Upper lobe of right lung (tissue), 1 donor: ENCODE measurements at places on chromosomes 4 and X. TPM values are rescaled to one million over a fixed set of nuclear protein-coding genes. Genes with fewer than 3 reads are reported as not detected.

GRCh38 chrX:554271-554670 is 76.3 kb upstream of the SHOX start:
- H3K4me3 ChIP-seq, result no peak overlapping the region
- no peaks in the 10 kb centered on the region for H3K36me3 ChIP-seq
- no peaks in the 10 kb centered on the region for H3K27me3 ChIP-seq

- H3K27me3 ChIP-seq, result no peaks in the 10 kb centered on the region
- no peaks in the 10 kb centered on the region for H3K36me3 ChIP-seq
- no peak overlapping the region for H3K4me3 ChIP-seq
These were observed 128.7 kb downstream of the GABRB1 start for GRCh38 chr4:47160095-47160494.

Gene TACR3
- not detected for total RNA-seq

DNA sequence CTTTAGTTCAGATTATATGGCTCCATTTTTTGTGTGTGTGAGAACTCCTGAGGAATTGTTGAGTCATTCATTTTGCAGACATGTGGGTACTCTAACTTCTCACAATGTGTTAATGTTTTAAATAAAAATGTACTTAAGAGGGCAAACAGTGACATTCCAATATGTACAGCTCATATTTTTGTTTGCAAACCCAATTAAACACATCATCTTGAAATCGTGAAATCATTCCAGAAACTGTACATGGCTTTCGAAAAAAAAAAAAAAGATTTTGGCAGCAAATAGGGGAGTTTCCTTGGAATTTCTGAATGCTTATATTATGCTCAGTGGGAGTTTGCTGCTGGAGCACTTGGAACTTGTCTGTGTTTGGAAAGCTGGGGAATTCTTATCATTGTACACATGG is 85.0 kb downstream of the HPGD start:
- no peaks in the 10 kb centered on the region for H3K4me1 ChIP-seq
- no peak overlapping the region for H3K4me3 ChIP-seq
- H3K27me3 ChIP-seq, result no peaks in the 10 kb centered on the region
- H3K36me3 ChIP-seq, result no peaks in the 10 kb centered on the region
- no peak for DNase-seq

Gene AKAP4
- not detected for total RNA-seq

Gene VEGFD
- 80.1 TPM for total RNA-seq

GRCh38 chr4:104818579-104818978 is 323.9 kb upstream of the CXXC4 start:
- no peaks in the 10 kb centered on the region for H3K27me3 ChIP-seq
- H3K4me1 ChIP-seq, result no peaks in the 10 kb centered on the region
- no peaks in the 10 kb centered on the region for H3K36me3 ChIP-seq
- no peak for DNase-seq
- no peak overlapping the region for H3K27ac ChIP-seq
- H3K4me3 ChIP-seq, result no peak overlapping the region

DNA sequence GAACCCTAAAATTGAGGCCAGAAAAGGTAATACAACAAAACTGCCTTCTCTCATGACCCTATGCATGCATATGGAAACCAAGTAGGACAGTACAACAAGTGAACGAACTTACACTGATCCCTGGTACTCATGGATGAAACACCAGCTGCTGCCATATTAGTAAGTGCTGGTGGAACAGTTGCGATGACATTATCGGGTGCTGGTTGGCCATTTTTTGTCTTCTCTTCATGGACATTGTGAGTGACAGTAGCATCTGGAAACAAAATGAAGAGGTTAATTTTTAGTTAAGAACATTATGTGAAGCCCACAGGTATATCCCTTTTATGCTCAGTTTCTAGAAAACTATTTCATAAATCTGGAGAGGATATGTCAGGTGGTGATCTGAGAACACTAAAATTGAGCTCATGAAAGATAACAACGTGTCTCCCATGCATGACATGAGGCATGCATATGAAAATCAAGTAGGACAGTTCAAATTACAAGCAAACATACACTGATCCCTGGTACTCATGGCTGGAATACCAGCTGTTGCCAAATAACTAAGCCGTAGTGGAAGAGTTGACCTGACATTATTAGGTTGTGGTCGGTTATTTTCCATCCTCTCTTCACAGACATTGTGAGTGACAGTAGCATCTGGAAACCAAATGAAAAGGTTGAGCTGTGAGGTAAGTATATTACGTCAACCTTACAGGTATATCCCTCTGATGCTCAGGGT is 74.2 kb upstream of the CT45A1 start:
- H3K36me3 ChIP-seq, result no peaks in the 10 kb centered on the region
- H3K27me3 ChIP-seq, result no peaks in the 10 kb centered on the region
- H3K4me3 ChIP-seq, result no peak overlapping the region
- H3K27ac ChIP-seq, result no peak overlapping the region
- no peak for DNase-seq

DNA sequence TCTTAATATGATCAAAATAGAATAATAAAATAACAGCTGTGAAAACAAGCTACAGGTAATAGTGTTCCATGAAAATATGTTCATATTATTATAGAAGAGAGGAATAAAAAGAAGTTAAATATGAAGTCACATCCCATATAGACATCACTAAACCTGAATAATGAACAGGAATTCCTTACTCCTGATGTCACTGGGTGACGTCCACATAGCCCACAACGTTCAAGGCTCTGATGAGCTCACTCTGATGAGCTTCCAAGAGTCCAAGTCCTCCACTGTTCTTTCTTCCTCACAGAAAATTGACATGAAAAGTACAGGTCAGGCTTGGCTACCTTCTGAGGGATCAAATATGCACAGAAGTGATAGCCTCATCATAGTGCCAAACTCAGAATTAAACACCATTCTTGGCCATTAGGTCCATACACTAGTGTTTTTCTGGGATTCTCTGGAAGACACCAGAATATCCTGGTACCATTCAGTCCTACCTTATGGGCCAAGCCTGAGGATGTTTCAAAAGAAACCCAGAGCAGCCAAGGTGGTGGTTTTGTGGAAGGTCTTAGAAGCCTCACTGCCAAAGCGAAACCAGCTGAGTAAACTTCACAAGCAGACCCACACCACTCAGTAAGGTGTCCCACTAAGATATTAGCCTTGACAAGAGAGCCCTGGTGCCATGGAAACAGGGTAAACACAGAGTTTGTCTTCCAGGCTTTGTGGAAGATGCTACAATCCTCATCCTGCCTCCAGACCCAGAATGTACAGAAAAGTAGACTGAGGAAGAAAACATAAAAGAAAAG is 138.4 kb upstream of the HHIP start:
- no peak overlapping the region for H3K4me3 ChIP-seq
- H3K27ac ChIP-seq, result no peak overlapping the region
- no peaks in the 10 kb centered on the region for H3K36me3 ChIP-seq
- no peaks in the 10 kb centered on the region for H3K27me3 ChIP-seq

DNA sequence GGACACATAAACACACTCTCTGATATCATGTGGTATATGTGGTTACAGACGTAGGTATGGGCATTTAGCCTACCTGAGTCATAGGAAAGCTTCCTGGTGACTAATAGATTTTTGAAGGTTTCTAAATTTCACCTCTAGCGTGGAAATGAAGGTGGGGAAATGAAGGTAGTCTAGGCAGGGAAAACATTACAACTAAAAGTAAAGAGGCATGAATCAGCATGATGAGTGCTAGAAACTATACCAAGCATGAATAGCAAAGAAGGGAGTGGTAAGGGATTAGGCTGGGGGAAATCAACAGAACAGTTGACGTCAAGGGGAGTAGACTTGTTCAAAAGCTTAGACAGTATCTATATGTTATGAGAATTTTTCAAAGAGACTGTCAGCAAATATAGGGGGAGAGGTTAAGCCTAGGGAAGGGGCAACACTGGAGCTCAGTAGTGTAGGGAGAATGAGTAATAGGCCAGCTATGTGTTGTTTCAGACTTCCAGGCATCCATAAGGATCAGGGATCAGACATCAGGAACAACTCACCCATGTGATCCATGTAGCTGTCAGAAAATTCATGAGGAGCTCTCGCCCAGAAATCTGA is 279.3 kb upstream of the DIPK2B start:
- no peak for DNase-seq
- H3K4me1 ChIP-seq, result no peaks in the 10 kb centered on the region
- no peak overlapping the region for H3K4me3 ChIP-seq
- no peaks in the 10 kb centered on the region for H3K27me3 ChIP-seq
- H3K36me3 ChIP-seq, result no peaks in the 10 kb centered on the region

DNA sequence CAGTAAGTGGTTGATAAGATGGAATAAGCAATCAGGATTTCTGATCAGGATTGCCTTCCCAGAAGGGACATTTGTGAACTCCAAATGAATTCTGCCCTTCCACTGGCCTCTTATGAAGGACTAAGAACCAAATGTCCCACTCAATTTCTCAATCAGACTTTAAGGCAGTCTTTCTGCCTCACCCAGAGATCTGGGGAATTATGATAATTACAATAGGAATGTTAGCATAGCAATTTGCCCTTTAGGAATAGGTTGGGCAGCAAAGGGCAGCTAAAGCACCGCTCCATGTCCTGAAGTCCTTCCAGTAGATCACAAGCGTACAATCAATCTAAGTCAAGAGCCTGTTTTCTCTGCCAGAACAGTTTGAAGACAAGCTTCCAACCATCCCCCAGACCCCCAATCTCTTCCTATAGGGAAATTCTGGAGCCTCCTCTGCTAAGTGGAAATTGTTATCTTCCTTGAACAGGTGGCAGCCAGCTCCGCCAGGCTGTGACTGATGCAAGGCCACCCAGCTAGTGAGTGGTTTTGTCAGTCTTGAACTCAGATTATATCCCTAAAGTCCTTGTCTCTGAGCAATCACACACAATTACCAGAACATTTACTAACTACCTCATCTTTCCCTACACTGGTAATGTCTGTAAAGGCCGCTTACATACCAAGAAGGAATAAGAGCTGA is 18.6 kb downstream of the NKX3-2 start:
- H3K4me1 ChIP-seq, result peaks cover 14% of the 10 kb centered on the region
- peaks cover 99% of the 10 kb centered on the region for H3K27me3 ChIP-seq
- no peak overlapping the region for H3K27ac ChIP-seq

Gene PLXNA3
- total RNA-seq, result 49.0 TPM

DNA sequence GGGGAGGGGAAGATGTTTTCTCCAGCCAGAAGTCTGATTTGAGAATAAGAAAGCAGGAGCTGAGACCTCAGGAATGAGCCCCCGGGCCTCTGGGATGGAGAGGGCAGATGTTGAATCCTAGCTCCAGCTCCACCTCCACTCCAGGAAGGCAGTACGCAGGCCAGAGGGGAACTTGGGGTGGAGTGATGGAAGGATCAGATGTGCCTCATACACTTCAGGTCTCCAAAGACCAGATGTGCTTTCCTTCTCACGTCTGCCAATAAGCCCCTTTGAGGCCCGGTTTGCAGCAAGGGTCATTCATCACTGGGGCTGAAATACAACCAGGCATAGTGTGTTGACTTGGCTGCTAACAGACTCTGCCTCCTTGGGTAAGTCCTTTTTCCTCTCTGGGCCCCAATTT is 28.1 kb downstream of the STARD8 start:
- H3K36me3 ChIP-seq, result no peaks in the 10 kb centered on the region
- no peak for DNase-seq
- H3K4me3 ChIP-seq, result no peak overlapping the region

- DNase-seq, result no peak
- no peaks in the 10 kb centered on the region for H3K27me3 ChIP-seq
- H3K4me3 ChIP-seq, result no peak overlapping the region
- H3K4me1 ChIP-seq, result no peaks in the 10 kb centered on the region
These were observed 362.3 kb downstream of the PPP1R2C start for GRCh38 chrX:42415636-42416035.

- H3K27ac ChIP-seq, result no peak overlapping the region
- H3K27me3 ChIP-seq, result no peaks in the 10 kb centered on the region
- H3K4me3 ChIP-seq, result no peak overlapping the region
These were observed 810.9 kb upstream of the TENM3 start for GRCh38 chr4:181432335-181432734.

GRCh38 chr4:38576767-38577166 is 87.2 kb upstream of the KLF3 start:
- no peaks in the 10 kb centered on the region for H3K27me3 ChIP-seq
- no peaks in the 10 kb centered on the region for H3K4me1 ChIP-seq
- no peaks in the 10 kb centered on the region for H3K36me3 ChIP-seq
- no peak overlapping the region for H3K4me3 ChIP-seq
- no peak for DNase-seq

DNA sequence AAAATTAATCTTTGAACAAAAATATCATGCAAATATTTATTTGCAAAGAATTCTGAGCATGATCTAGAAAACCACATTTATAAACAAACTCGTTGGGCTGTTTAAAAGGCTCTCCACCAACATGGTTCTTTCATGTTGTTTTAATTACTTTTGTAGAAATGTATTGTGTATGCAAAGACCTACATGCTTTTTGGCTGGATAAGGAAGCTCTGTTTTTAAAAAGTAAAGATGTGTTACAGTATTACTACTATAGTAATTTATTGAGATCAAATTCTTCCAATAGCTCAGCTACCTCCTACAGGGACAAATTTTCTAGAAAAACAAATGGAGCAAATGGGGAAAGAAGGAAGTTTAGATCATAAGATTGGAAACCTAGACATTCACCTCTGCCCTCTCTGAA is 177.5 kb upstream of the TTC29 start:
- H3K4me3 ChIP-seq, result no peak overlapping the region
- no peaks in the 10 kb centered on the region for H3K4me1 ChIP-seq
- H3K27me3 ChIP-seq, result no peaks in the 10 kb centered on the region
- no peak overlapping the region for H3K27ac ChIP-seq

DNA sequence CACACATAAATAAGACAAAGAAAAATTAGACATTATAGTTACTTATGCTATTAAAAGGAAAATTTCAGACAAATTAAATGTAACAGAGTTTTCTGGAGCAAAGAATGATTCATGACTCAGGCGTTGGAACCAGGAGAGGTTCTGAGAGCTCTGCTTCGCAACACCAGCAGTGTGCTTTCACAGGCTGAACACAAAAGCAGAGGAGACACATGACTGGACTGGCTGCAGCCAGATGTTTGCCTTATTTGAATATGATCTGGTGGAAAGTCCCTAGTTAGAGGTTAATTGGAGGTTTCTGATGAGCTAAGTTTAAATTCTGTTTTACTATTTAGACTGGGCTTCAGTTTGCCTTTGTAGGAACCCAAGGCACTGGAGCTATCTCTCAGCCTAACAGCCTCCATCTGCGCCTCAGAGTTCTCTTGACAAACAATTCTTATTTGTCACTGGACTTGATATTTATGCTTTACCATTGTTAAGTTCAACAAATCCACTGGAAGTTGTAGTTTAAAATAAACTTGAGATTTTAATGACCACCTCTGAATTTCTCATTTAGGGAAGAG is 16.2 kb downstream of the BOD1L1 start:
- DNase-seq, result no peak
- no peaks in the 10 kb centered on the region for H3K27me3 ChIP-seq
- H3K36me3 ChIP-seq, result peaks cover 93% of the 10 kb centered on the region
- no peaks in the 10 kb centered on the region for H3K4me1 ChIP-seq
- no peak overlapping the region for H3K4me3 ChIP-seq

GRCh38 chr4:61666244-61666643 is 466.1 kb downstream of the ADGRL3 start:
- H3K27ac ChIP-seq, result no peak overlapping the region
- no peaks in the 10 kb centered on the region for H3K4me1 ChIP-seq
- H3K36me3 ChIP-seq, result no peaks in the 10 kb centered on the region
- DNase-seq, result no peak
